ENCODE measurements at places on chromosomes 4 and X. TPM values are rescaled to one million over a fixed set of nuclear protein-coding genes. Genes with fewer than 3 reads are reported as not detected.

Gene TNIP2
- total RNA-seq = 36.6 TPM

Gene CNGA2
- not detected for total RNA-seq

Gene REST
- total RNA-seq = 33.0 TPM

Gene TEX11
- not detected for total RNA-seq

Measured in smooth muscle cell of the pulmonary artery (primary cell).